ENCODE measurements at places on chromosomes 16 and 17.

DNA sequence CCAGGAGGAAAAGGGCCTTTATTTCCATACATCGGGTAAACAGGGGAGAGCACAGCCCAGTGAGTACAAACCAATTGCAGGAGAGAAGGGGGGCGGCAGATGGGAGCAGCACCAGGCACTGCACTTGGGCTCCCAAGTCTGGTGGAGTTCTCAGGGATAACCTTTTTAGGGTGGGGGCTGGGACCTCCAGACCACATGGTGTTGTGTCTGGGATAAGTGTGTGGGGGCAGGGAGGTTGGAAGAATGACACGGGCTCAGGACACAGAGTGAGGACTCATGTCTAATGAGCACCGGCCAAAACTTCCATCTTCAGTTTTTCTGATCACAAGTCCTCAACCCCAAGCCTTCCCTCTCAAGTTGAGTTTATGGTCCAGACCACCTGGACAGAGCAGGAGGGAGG is 30.6 kb downstream of the PIPOX start:
- ATAC-seq, result no peak

DNA sequence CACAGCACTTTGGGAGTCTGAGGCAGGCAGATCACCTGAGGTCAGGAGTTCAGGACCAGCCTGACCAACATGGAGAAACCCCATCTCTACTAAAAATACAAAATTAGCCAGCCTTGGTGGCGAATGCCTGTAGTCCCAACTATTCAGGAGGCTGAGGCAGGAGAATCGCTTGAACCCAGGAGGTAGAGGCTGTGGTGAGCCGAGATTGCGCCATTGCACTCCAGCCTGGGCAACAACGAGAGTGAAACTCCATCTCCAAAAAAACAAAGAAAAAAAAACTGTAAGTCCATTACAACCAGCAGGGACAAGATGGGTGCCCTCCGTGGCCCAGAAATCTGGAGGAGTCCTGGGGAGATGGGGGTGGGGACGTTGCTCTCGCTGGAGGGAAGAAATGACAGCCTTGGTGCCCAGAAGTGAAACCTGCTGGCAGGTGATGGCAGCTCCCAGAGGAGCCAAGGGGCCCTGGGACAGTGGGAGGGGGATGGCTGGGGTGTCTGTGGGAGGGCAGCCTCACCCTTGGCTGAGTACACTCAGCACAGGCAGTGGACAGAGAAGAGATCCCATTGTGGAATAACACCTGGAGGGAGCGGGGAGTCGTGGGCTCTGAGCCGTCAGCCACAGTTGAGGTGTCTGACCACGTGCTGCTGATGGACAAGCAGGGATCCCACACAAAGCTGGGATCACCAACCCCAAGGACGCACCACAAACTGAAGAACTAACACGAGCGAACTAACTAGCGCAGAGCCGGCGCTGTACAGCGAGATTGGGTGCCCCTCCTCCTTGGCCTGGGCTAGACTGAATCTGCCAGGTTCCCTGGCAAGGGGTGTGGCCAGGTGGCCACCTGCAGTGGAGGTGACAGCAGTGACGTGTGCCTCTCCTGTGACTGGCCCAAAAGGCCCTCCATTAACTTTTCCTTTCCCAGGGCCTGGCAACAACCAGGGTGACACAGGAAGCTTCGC is 46.9 kb upstream of the BAHCC1 start:
- no peak for ATAC-seq

- ATAC-seq, result peak; percentile 90
These were observed 320 bp upstream of the KRTAP4-2 start for GRCh38 chr17:41178341-41178740.

GRCh38 chr17:51165680-51166197 is 472 bp upstream of the NME2 start:
- ATAC-seq, result peak; percentile 33

GRCh38 chr16:15605839-15606517 is 37.0 kb downstream of the MARF1 start:
- ATAC-seq, result no peak

DNA sequence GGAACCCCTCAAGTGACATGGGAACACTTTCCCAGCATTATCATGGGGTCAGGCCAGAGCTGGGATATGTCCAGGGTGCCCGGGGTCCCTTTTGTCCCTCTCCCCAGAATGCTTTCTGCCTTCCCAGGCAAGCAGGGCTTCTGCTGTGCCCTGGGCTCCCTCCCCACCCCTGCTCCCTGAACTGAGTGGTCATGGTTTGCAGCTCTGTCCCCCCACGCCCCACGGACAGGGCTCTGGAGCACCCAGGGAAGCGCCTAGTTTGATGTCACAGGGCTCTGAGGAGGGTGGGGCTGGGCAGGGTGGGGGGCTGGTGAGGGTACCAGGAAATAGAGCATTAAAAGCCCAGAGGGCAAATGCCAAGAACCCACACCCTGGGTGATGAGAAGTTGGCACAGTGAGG is 92.3 kb downstream of the CCDC182 start:
- no peak for ATAC-seq

DNA sequence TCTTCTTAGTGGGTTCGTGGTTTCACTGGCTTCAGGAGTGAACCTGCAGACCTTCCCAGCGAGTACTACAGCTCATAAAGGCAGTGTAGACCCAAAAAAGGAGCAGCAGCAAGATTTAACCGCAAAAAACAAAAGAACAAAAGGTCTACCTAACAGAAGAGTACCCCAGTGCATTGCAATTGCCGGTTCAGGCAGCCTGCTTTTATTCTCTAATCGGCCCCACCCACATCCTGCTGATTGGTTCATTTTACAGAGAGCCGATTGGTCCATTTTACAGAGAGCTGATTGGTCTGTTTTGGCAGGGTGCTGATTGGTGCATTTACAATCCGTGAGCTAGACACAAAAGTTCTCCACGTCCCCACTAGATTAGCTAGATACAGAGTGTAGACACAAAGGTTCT is 2.0 kb upstream of the ARRB2 start:
- no peak for ATAC-seq

DNA sequence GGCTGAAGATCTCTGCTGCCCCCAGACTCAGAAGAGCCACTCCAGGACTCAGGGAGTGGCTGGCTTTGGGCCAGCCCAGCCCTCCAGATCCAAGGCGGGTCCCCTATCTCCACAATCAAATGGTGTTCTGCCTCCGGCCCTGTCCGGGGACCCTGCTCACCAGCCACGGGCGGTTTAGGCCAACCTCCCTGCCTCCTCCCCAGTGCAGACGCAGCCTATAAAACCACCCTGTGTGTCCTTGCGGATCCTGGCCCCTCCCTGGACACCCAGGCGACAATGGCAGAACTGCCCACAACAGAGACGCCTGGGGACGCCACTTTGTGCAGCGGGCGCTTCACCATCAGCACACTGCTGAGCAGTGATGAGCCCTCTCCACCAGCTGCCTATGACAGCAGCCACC is at the start of gene SLC12A3:
SLC12A3 (plus strand) TSS at position 248 of the 400 bp plus-strand sequence; CDS start at position 277, 29 bp downstream.
- no peak for ATAC-seq

DNA sequence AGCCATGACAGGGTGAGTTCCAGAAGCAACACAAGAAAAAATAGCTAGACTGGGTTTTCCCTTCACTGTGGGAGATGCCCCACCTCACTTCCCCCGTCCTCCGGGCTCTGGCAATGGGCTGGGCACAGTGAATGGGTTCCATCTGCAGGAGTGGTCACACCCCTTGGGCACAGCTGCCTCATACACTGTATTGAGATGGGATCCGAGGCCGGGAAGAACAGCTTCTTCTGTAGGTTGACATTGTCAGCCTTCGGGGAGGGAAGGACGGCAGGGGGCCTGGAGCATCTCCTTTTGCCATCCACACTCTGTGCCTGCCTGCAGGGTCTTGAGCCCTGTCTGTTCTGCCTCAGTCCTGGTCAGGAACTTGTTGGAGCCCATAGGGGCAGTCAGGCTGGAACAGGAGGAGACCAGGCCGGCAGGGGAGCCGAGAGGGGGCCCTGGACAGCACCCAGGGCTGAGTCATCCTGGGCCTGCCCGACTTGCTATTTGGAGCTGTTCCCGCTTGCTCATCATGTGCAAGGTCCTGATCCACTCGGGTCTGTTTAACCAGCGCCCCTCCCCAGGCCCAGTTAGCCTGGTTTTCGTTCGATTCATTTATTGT is 286.7 kb downstream of the SEC14L1 start:
- no peak for ATAC-seq

- ATAC-seq, result peak; percentile 82
These were observed at the start of gene PPM1E for GRCh38 chr17:58755577-58756245. TSS of gene PPM1E (plus strand) at chr17:58755854.

DNA sequence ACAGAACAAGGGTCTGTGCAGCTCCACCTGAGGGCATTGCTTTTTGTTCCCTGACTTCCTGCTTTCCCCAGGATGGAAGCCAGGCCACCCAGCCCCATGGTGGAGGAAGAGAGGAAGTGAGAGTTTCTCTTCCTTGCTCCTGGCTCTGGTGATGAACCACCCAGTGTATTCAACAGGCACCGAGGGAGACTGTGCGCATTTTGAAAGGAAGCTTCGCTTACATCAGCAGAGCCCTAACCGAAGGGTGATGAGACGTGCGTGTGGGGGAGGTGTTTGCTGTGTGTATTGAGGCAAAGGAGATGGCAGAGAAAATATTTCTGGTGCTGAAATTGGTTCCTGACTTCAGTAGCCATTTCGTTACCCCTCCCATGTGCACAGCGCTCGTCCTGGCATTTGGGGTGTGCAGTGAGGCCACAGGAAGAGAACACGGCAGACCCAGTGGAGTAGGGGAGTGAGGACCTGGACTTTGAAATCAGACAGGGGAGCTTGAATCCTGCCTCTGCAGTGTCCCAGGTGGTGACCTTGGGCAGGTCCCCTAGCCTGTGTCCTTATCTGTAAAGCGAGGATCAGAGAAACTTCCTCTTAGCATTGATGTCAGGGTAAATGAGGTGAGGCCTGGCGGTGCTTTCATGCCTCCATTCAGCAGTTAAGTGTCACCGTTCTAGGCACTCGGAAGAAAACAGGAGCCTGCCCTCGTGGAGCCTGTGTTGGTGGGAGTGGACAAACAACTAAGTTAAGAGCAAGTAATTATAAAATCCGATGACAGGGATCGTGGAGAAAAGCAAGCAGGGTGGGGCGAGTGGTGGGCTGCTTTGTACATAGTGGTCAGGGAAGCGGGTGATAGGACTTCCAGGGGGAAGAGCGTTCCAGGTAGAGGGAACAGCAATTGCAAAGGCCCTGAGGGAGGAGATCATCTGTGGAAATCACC is 7.4 kb downstream of the CMIP start:
- ATAC-seq, result peak; percentile 84

GRCh38 chr17:41678907-41679739 is 9.6 kb upstream of the EIF1 start:
- ATAC-seq, result peak; percentile 94

GRCh38 chr16:75922250-75922649 is 196.0 kb upstream of the CPHXL start:
- no peak for ATAC-seq

GRCh38 chr17:27533874-27534815 is 77.9 kb downstream of the KSR1 start:
- no peak for ATAC-seq

GRCh38 chr16:970386-970765 is 408 bp downstream of the LMF1 start:
- ATAC-seq, result peak; percentile 52

GRCh38 chr16:61530697-61531096 is 505.5 kb downstream of the CDH8 start:
- no peak for ATAC-seq

- ATAC-seq, result no peak
These were observed 35.8 kb upstream of the SNN start for GRCh38 chr16:11632455-11632939.

GRCh38 chr17:39652587-39653315 is 12.4 kb upstream of the TCAP start:
- no peak for ATAC-seq

DNA sequence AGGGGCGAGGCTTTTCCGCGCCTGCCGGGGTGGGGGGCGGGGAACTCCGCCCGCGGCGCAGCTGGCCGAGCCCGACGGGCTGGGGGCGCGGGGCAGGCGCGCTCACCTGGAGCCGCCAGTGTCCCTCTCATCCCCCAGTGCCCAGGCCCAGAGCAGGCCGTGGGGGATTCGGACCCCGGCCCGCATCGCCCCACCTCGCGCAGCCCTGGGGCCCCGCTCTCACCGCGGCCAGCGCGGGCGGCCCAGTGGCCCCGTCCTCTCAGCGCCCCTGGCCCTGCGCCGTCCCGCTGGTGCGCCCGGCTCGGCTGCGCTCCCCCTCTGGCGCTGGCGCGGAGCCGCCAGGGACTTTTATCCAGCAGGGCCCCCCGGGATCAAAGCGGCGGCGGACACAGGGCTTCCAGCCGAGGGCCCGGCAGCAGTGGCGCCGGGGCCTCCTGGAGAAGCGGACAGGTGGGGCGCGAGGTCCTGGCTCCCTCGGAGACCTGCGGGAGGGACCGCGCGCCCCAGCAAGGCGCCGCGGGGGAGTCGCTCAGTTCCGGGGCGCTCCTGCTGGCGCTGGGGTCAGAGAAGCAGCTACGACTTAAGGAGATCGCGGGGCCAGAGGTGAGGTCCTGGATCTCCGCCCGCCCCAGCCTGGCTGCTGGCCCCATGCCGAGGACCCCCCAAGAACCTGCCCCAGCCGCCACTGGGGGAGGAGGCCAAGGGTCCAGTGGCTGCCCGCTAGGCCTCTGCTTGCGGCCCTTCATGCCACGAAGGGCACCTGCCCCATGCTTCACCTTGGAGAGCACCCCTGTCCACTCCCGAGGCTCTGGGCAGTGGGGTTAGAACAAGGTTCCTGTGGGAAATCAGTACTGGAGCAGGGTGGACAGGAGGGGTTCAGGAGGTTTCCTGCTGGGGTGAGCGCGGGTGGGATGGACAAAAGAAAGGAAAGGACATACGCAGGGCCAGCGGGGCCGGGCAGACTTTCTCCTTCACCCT is 823 bp upstream of the NOTUM start:
- ATAC-seq, result no peak

- ATAC-seq, result peak; percentile 70
These were observed 848 bp downstream of the CES3 start for GRCh38 chr16:66961914-66962313.

DNA sequence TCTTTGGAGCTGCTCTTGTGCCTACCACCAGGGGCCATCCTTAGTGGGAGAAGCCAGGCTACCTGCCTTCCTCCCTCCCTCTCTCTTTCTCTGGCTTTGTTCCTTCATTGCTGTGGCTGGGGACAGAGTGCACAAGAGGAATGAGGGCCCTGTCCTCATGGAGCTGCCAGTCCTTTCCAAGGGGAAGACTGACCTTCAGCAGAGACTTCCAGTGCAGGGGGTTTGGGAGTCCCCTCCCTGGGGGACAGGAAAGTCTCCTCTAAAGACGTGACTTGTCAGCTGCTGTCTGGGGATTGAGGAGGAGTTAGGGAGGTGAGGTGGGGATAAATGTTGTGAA is 108.1 kb downstream of the CMIP start:
- no peak for ATAC-seq

DNA sequence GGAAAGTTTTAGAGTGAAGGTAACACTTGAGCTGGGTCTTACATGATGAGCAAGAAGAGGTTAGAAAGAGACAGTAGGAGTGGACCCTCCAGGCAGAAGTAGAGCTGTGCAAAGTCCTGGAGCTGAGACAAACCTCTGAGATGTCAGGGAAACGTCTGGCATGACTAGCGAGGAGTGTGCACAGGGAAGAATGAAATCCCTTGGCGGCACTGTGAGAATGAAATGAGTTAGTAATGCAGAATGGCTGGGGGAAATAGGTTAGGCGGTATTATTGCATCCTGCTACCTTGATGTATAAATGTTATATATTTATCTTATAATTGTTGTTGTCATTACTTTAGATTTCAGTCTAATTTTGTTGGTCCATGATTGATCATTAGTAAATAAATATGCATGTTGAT is 457.9 kb upstream of the CCL2 start:
- ATAC-seq, result no peak
